ENCODE measurements at places on chromosomes 16 and 17.

DNA sequence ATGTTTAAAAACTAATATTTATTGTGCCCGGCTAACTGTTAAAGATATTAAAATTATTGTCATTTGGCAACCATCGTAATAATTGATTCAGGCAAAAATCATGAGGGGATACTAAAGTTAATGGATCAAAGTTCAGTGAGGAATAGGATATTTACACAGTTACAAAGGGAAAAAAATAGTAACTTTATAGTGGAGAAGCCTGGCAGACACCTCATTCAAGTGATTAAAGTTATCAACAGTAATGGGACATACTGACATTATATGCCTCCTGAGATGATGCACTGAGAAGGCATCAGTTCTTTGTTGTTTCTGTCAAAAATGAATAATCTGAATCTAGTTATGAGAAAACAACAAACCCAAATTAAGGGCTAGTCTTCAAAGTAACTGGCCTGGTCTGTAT, 77.1 kb downstream of the NLK start:
- DNase-seq, result no peak

DNA sequence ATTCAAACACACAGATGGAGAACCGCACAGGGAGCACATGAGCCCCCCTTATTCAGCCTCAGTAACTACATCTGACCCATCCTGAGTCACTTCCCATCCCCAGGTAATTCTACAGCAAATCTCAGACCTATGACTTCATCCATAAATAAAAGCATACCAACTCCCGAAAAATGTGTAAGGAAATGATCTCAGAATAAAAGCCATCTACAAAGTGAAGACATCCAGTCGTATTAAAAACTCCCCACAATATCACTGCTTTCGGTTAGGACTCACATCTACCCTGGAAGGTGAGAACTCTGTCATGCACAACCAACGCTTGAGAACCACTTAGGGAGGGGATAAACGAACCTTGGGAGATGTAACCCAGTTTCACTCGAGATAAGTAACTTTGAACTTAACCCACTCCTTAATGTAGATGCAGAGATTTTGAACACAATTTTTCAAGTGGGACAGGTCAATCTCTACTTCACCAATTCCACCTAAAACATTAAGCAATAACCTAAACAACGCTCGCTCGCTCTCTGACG, 1.3 kb downstream of the USP36 start:
- no peak for DNase-seq

DNA sequence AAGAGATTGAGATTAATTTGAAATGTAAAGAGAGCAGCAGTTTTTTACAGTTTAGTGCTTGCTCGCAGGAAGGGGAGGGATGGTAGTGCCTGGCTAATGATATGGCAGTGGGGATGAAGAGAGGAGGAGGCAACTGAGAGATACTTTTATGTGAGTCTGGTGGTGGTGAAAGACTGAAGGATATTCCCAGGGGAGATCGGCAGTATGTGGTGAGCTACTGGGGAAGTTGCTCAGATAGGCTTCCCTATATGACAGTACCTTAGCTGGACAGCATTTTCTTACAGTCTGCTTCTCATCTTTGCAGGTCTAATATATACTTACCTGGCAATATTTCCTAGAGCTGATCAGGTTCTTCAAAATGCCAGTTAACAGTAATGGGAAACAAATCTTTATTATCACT, 8.6 kb downstream of the CEP95 start:
- no peak for DNase-seq

DNA sequence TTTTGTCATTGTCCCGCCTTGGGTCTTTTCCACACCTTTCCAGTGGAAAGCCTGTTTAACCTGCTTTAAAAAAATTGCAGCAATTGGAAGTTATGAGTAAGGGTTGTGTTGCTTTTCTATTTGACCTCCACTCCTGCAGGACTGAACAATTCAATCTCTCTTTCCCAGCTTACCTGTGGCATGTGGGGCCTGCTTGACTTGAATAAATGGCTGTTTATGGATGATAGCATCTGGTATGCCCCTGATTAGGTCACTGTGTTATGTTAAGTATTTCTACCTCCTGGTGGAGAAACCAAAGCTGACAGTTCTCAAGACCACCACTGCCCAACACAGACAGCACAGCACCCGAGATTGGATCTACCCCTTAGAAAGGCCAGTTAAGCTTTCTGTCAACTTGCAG, 64.8 kb upstream of the NOG start:
- no peak for DNase-seq

DNA sequence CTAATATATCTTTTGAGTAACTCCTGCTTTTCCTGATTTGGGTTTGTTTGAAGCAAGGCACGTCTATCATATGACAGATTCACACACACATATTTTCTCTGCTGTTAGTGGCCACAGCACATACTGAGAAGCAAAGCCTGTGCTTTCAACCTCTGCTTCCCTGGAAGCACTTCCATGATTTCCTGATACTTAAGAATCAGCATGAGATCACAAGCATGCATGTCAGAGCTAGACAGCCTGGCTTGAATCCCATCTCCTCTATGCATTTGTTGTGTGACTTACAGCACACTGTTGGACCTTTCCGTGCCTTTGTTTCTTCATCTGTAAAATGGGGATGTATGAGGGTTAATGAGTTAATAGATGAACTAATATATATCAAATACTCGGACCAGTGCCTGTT, 151.1 kb upstream of the NOL11 start:
- no peak for DNase-seq

DNA sequence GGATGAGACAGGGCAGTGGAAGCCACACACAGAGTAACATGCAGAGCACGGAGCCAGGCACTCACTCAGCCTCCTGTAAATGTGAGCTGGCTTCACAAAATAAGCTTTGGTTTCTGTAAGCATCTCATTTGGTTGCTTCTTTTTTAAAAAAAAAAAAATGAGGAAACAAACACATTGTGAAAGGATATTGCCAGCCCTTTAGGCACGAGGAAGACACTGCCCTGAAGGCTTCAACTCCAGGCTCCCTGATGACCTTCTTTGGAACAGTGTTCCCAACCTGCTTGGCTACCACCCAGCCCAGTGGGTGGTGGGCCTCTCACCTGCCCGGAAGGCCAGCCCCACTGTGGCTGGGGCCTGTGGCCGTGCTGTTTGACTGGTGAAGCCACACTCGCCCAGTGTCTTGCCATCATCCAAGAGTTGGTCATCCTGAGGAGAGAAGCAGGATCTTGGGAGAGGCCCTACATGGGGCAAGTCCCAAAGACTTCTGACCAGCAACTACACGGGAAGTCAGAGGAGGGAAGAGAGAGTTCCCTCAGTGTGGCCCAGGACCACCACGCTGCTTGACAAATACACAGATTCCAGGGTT, 1.9 kb downstream of the ELOB start:
- DNase-seq, result no peak

- peak; percentile 39 for DNase-seq
Measured at GRCh38 chr17:63700528-63701455, 867 bp upstream of the LIMD2 start.

Data from neuronal stem cell (in vitro differentiated cells).